ENCODE measurements at places on chromosomes 7 and 10.

DNA sequence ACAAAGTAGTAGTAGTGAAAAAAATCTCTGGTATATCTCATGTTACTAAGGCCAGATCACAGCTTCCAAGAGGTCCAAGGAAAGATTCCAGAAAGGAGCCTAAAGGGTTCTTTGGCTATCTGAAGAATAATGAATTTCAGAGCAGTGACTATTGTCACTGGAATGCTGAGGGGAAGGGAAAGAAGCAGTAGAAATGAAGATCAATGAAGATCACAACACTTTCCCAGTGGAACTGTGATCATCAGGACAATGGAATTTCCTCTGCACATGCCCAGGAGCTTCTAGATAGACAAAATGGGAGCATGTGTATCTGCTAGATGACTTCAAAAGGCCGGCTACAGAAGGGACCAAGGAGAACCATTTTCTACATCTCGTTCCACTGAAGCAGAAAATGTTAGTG lies 219.5 kb upstream of the PHYHIPL start:
- DNase-seq, result no peak

- DNase-seq, result no peak
Observed at GRCh38 chr7:54705436-54705835, 53.6 kb downstream of the SEC61G start.

GRCh38 chr10:124157271-124157681 lies 63.9 kb upstream of the CHST15 start:
- DNase-seq, result no peak

- DNase-seq, result no peak
Observed at GRCh38 chr7:77548206-77548605, 11.1 kb downstream of the PTPN12 start.

- DNase-seq, result no peak
Observed at GRCh38 chr10:58393317-58393716, 8.1 kb downstream of the TFAM start.

GRCh38 chr10:120495226-120496009 lies 38.4 kb downstream of the PLPP4 start:
- DNase-seq, result no peak

DNA sequence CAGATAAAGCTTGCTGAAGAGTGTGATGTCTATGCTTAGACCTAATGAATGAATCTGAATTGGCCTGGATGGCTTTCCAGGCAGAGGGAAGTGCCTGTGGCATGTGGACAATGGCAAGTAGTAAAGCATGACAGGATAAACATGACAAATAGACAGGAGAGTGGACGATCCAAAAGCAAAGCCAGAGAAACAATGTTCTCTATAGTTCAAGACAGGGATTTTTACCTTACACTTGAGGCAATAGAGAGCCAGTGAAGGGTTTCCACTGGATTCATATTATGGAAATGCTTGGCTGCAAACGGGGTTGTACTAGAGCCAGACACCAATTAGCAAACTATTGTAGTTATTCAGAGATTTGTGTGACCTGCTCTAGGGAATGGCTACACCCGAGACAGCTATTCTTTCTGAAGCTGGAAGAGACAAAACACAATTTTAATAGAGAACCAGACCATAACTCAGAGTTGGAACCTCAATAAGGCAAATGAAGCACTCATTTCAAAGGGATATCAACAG lies 2.3 kb downstream of the AGMO start:
- no peak for DNase-seq

Data from stimulated activated CD4-positive, alpha-beta T cell treated with anti-CD3 and anti-CD28 coated beads, Interleukin-1b, Interleukin-23, amount 100 ng/mL, for 24 hours (primary cell).